ENCODE measurements at places on chromosomes 6 and 20.

- DNase-seq: no peak
Observed at GRCh38 chr6:125966569-125966968, 10.0 kb downstream of the HINT3 start.

DNA sequence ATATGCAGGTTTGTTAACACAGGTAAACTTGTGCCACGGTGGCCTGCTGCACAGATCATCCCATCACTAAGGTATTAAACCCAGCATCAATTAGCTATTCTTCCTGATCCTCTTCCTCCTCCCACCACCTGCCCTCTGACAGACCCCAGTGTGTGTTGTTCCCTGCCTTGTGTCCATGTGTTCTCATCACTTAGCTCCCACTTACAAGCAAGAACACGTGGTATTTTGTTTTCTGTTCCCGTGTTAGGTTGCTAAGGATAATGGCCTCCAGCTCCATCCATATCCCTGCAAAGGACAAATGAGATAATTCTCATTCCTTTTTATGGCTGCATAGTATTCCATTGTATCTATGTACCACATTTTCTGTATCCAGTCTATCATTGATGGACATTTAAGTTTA lies 294.0 kb downstream of the PKHD1 start:
- DNase-seq: no peak

GRCh38 chr6:137473598-137473997 lies 20.6 kb downstream of the OLIG3 start:
- DNase-seq: no peak

GRCh38 chr6:154509421-154510143 lies 903 bp downstream of the CNKSR3 start:
- no peak for DNase-seq

DNA sequence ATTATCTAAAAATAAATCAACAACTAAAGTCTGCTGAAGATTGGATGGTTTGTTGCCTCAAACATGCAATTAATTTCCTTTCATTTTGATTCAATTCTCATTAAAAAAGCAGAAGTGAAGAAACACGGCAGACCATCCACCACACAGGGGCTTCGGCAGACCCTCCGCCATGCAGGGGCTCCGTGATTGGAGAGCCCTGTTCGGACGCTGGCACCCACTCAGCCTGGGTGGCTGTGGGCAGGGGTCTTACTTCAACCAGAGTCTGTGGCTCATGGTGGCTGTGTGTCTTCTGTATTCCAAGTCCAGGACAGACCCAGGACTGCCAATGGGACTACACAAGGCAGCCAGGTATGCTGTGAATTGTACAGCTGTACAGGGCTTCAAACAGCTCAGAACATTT lies 86.9 kb upstream of the FRMD1 start:
- DNase-seq: no peak

- no peak for DNase-seq
Observed at GRCh38 chr6:125489579-125490285, 188.0 kb upstream of the HDDC2 start.

DNA sequence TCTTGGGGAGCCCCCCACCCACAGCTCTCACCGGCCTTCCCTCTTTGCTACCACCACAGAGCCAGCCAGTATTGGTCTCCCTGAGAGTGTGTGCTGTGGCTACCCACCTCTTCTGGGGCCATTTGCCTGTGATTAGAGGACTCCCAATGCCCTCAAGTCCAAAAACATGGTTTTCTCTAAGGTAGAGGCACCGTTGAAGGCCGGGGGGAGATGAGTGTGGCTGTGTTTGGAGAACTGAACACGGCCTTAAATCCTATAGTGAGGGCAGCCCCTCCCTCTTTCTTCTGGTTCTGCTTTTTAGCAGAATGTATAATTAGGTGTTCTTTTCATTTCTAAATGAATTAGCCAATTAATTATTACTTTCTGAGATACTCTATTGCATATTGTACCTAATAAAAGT lies 2.5 kb downstream of the CCR6 start:
- DNase-seq: no peak

DNA sequence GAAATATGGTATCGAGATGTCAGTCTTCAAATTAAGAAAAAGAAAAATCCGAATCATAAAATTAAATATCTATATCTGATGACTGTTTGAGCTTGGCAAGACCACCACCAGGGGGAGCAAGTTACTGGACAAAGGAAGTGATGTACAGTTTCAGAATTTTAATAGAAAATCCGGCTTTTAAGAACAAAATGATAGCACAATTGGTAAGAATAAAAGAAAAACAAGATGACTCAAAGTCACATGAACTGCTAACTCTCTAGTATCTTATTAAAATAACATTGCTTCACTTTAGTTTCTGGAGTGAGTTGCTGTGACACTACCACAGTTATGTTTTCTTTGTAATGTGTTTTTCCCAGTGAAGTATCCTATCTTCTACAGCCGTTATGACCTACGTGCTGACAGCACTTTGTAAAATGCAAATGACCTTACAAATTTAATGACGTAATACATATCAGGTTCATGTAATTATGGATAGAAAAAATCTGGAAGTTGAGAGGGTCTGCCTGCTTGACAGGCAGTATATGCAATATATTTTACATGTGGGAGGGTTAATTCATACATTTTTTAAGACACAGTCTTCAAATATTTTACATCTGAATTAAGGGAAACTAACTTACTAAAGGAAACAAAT lies 405.3 kb upstream of the HS3ST5 start:
- peak; percentile 36 for DNase-seq

- no peak for DNase-seq
Observed at GRCh38 chr6:53282741-53283140, 66.0 kb downstream of the ELOVL5 start.

GRCh38 chr6:24394780-24395437 lies 7.8 kb upstream of the MRS2 start:
- no peak for DNase-seq

GRCh38 chr20:24211972-24212371 lies 223.4 kb upstream of the GGTLC1 start:
- no peak for DNase-seq

- no peak for DNase-seq
Observed at GRCh38 chr6:119346450-119346849, 3.1 kb downstream of the MAN1A1 start.

- DNase-seq: no peak
Observed at GRCh38 chr20:37562695-37563480, 35.2 kb upstream of the BLCAP start.

GRCh38 chr6:30741063-30741779 lies 1.3 kb downstream of the FLOT1 start:
- DNase-seq: no peak

- DNase-seq: no peak
Observed at GRCh38 chr6:148878683-148879082, 131.9 kb downstream of the UST start.

DNA sequence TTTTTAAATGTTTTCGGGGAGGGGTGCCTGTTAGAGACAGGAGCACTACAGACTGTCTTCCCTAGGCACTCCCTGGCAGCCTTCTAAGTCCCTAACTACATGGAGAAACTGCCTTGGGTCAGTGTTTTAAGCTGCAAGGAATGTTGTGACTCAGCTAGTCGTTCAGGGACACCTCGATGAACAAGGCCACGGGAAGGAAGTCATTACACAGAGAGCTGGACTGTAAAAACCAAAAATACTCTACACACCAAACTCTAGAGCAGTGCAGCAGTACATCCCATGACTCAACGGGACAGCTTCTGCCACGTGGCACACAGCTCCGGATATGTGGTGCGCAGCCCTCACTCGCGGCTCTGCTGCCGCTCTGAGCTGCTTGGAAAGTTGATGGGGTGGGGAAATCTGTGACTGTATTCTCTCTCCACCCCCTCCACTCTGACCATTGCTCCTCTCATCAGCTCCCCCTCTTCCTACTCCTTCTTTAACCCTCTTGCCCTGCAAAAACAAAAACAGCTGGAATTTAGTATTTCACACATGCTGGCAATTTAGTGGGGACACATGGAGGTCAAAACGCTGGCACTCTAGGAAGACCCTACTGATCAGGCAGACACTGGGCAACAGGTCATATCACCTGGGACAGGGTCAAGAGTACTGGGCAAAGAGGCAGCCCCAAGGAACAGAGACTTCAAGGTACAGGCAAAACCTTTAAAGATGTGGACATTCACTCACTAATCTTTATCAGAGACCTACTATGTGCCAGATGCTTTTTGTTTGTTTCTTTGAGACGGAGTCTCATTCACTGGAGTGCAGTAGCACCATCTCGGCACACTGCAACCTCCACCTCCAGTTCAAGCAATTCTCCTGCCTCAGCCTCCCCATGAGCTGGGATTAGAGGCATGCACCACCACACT lies 10.9 kb upstream of the LPIN3 start:
- peak; percentile 55 for DNase-seq

DNA sequence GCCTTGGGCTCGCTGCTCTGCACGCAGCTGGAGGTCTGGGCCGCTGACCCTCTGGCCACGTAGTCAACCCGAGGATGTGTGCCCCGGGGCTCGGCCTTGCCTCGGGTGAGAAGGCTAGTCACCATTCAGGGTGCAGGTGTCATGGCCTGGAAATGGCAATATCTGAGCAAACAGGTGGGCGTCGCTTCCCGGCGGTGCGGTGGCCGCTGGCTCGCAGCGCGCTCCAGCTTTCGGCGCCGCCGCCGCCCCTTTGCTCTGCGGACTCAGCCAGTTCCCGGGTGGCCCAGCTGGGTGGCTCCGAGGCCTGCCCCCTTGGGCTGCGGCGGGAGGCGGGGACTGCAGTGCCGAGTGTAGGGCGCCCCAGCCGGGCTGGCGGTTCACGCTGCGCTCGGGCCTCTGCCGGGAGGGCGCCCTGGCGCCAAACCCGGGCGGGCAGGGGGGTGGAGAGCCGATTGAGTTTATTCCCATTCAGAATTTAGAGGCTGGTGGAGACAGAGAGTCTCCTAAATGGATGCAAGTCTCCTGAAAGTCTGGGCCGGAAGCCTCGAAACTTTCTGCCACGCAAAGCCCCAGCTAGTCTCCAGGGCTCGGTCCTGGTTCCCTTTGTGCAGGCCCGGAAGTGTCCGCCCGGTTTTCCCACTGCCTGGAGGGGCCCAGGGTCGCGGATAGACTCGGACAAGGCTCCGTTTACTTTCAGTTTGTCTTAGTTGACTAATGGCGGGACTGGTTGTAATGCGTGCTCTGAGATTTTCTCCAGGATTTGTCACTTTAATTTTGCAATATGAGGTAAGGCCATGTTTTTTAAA lies 11.3 kb upstream of the TFAP2A start:
- DNase-seq: no peak

GRCh38 chr20:8310618-8311017 lies 178.6 kb downstream of the PLCB1 start:
- no peak for DNase-seq

GRCh38 chr6:35691027-35691824 lies 2.5 kb upstream of the FKBP5 start:
- no peak for DNase-seq

- no peak for DNase-seq
Observed at GRCh38 chr6:16471222-16471909, 233.0 kb downstream of the GMPR start.

DNA sequence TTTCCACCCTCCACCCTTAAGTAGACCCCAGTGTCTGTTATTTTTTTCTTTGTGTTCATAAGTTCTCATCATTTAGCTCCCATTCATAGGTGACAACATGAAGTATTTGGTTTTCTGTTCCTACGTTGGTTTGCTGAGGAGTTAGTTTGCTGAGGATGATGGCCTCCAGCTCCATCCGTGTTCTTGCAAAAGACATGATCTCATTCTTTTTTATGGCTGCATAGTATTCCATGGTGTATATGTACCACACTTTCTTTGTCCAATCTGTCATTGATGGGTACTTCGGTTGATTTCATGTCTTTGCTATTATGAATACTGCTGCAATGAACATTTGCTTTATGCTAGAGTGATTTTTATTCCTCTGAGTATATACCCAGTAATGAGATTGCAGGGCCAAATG lies 301.2 kb downstream of the ADGRG6 start:
- no peak for DNase-seq

All from DND-41 (cell line).